ENCODE measurements at places on chromosomes 7 and 10. TPM values are rescaled to one million over a fixed set of nuclear protein-coding genes. Genes with fewer than 3 reads are reported as not detected.

The PDE1C gene
- total RNA-seq, result 0.73 TPM

The PNLIP gene
- total RNA-seq, result not detected

The GDF2 gene
- not detected for total RNA-seq

The SAMD9L gene
- total RNA-seq, result 7.0 TPM

The PDZD7 gene
- total RNA-seq, result 0.37 TPM
